ENCODE measurements at places on chromosomes 5 and 9.
A peak's percentile ranks its signal among the peaks of the same experiment; 100 is the strongest.

GRCh38 chr5:148297731-148298130 lies 14.5 kb upstream of the SPINK7 start:
- H3K27ac ChIP-seq, result no peak overlapping the region
- H3K27me3 ChIP-seq, result peaks cover 7% of the 10 kb centered on the region
- no peaks in the 10 kb centered on the region for H3K36me3 ChIP-seq

GRCh38 chr9:14511452-14511851 lies 181.8 kb downstream of the ZDHHC21 start:
- no peak overlapping the region for H3K4me3 ChIP-seq
- H3K4me1 ChIP-seq, result no peaks in the 10 kb centered on the region
- DNase-seq, result no peak
- H3K27me3 ChIP-seq, result peaks cover 3% of the 10 kb centered on the region
- no peaks in the 10 kb centered on the region for H3K36me3 ChIP-seq

DNA sequence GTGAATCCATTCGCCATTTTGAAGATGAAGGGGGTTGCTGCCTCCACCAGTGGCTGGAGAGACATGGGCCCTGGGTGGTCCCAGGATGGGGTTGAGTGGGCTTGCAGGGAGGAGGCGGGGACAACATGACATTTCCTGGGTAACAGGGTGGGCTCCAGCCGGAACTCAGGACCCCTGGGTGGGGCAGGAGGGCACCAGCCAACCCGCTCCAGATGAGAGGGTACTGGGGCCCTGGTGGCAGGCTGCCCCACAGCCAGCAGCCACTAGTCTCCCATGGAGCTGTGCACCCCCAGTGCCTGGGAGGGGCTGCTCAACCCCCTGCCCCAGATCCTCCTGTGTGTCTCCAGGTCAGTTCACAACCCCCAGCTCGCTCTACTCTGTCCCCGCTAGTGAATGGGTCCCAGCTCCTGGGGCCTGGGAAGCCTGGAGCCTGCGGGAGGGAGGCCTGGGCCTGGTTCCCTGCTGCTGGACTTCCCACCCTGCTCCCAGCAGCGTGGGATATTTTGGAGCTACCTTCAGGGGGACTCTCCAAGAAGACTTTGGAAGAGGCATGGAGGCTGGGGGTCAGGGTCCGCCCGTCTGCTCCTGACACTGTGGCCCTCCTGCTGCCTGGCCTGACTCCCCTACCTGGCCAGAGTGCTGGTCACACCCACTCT lies 55.9 kb downstream of the AHRR start:
- no peaks in the 10 kb centered on the region for H3K4me1 ChIP-seq
- H3K27me3 ChIP-seq, result peaks cover 23% of the 10 kb centered on the region
- peak; percentile 8 for DNase-seq
- no peaks in the 10 kb centered on the region for H3K36me3 ChIP-seq

DNA sequence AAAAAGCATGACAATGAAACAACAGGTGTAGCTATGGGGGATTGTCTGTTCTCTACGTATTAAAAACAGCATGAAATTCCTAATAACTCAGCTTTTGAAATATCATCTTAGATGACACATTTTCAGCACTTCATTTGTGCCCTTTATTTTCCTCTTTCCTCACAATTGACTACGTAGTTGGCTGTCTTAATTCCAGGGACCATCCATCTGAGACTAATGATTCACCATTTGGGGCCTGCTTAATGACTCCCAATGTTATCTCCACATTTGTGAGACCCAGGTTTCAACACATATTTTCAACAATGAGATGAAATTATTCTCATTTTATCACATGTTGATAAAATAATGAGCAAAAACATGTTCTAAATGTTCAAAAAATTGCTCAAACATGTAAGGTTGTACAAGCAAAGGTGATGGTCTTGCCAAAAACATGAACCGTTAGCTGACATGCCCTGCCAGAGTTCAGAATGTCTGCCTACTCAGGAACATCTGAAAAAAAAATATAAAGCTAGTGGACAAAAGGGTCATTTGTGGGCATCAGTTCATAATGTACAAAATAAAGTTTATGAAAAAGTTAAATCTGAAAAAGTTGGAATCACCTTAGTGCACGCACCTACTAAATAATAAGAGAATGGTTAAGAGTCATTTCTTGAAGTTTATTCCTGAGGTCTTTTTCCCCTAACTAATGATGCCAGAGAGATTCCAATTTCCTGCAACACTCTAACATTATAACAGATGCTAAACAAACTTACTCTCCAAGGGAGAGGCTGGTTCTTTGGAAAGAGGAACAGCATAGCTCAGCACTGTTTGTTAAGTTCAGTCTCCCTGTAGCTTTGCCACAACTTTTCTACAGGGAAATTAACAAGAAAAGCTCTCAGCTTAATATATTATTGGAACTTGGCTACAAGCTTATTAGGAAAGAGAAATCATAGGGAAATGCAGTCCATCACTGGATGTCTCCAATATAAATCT lies 275.5 kb downstream of the SPOCK1 start:
- no peak for DNase-seq
- H3K36me3 ChIP-seq, result peaks cover 1% of the 10 kb centered on the region
- peaks cover 20% of the 10 kb centered on the region for H3K27me3 ChIP-seq
- no peak overlapping the region for H3K4me3 ChIP-seq

DNA sequence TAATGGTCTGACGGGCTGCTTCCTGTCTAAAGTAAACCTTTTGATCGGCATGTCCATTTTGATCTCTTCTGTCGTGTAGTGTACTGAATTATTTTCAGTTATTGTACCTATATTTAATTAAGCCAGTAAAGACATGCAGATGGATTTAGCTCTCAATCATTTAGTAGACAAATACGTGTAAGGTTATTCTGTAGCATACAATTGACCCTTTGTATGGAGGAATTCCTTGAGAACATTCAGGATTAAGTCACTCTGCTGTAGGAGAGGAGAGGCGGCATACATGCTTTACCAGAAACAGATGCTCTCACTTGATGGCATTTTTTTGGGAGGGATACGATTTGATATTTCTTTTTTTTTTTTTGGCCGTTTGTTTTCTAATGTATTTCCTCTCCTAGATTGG lies 141.0 kb downstream of the PBX3 start:
- H3K27me3 ChIP-seq, result peaks cover 24% of the 10 kb centered on the region
- H3K4me3 ChIP-seq, result no peak overlapping the region
- no peak overlapping the region for H3K27ac ChIP-seq
- H3K36me3 ChIP-seq, result peaks cover 2% of the 10 kb centered on the region
- peaks cover 7% of the 10 kb centered on the region for H3K4me1 ChIP-seq

DNA sequence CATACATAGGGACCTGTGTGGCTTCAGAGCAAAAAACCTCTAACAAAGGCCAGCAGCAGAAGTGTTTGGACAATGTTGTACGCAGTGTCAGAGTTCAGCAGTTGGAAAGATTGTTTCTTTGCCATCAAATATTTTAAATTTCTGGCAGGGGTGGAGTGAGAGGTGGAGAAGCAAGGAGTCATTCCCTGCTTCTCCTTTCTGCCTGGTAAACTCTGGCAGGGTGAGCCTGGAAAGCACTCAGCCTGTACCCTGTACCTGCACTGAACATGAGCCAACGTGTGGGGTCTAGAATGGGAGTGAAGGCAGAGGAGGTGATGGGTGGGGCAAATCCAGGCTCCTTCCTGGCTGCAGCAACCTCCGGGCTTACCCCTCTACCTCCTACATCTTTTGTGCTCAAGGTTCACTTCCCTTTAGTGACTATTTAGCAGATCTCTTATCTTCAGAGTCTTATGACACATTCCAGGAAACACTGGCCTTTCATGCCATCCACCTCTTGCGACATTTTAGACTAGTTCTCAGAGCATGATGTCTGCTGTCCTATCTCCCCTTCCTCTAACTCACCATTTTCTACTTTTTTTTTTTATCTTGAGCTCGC lies 445.0 kb upstream of the PIK3R1 start:
- H3K27ac ChIP-seq, result no peak overlapping the region
- H3K4me1 ChIP-seq, result no peaks in the 10 kb centered on the region
- no peaks in the 10 kb centered on the region for H3K36me3 ChIP-seq
- DNase-seq, result no peak

DNA sequence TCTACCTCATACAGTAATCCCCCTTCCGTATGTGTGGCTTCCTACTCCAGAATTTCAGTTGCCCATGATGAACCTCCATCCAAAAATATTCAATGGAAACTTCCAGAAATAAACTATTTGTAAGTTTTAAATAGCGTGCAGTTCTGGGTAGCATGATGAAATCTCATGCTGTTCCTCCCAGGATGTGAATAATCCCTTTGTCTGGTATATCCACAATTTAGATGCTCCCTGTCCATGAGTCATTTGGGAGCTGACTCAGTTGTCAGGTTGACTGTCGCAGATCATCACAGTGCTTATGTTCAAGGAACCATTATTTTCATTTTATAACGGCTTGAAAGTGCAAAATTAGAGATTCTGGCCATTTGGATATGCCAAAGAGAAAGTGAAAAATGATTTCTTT lies 290.1 kb upstream of the CDH9 start:
- H3K27ac ChIP-seq, result no peak overlapping the region
- no peak overlapping the region for H3K4me3 ChIP-seq
- H3K4me1 ChIP-seq, result no peaks in the 10 kb centered on the region
- DNase-seq, result no peak
- H3K36me3 ChIP-seq, result peaks cover 2% of the 10 kb centered on the region

GRCh38 chr5:177565046-177565445 lies 10.7 kb upstream of the FAM193B start:
- DNase-seq, result no peak
- H3K27ac ChIP-seq, result no peak overlapping the region
- H3K4me3 ChIP-seq, result no peak overlapping the region
- H3K4me1 ChIP-seq, result no peaks in the 10 kb centered on the region
- H3K36me3 ChIP-seq, result no peaks in the 10 kb centered on the region

GRCh38 chr9:136022731-136023409 lies 61.7 kb upstream of the UBAC1 start:
- peaks cover 2% of the 10 kb centered on the region for H3K36me3 ChIP-seq
- H3K4me1 ChIP-seq, result peaks cover 15% of the 10 kb centered on the region
- H3K4me3 ChIP-seq, result no peak overlapping the region
- DNase-seq, result no peak
- no peaks in the 10 kb centered on the region for H3K27me3 ChIP-seq

GRCh38 chr9:91790917-91791316 lies 159.1 kb downstream of the ROR2 start:
- no peak overlapping the region for H3K4me3 ChIP-seq
- peaks cover 14% of the 10 kb centered on the region for H3K27me3 ChIP-seq
- H3K36me3 ChIP-seq, result peaks cover 4% of the 10 kb centered on the region
- no peak for DNase-seq
- no peaks in the 10 kb centered on the region for H3K4me1 ChIP-seq

DNA sequence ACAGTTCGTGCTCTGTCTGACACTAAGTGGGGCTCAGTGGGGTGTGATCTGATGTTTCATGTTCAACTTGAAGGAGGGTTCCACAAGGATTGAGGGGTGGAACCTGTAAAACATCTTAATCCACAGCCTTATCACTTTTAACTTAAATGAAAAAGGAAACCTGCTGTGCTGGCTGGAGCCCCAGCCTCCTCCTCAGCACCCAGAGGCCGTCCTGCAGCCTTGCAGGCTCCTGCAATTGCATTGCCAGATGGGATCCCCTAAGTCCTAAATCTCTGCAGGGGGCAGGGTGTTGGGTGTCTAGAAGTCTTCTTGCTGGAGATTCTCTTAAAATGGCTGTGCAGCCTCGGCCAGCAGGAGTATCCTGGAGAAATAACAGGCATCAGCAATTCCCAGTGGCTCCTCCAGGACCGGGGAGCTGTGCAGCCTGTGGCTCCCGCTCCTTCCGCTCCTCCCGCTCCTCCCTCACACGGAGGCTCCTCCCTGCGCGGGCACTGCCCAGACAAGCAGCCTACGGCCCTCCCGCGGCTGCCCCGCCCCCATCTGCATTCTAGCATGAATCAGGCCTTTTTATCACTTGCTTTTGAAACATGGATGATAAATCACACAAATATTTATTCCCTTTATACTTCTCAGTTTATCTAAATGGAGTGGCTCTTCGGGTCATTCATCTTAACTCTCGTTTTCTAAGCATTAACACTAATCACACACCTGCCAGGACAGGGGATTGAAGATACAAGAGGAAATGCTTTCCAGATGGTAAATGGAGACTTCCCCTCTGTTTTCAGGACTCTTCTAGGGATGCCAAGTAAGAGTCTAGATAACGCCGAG lies 131.0 kb downstream of the ADAMTS16 start:
- peaks cover 20% of the 10 kb centered on the region for H3K27me3 ChIP-seq
- H3K27ac ChIP-seq, result no peak overlapping the region
- no peaks in the 10 kb centered on the region for H3K4me1 ChIP-seq
- H3K4me3 ChIP-seq, result no peak overlapping the region
- no peak for DNase-seq
- no peaks in the 10 kb centered on the region for H3K36me3 ChIP-seq

DNA sequence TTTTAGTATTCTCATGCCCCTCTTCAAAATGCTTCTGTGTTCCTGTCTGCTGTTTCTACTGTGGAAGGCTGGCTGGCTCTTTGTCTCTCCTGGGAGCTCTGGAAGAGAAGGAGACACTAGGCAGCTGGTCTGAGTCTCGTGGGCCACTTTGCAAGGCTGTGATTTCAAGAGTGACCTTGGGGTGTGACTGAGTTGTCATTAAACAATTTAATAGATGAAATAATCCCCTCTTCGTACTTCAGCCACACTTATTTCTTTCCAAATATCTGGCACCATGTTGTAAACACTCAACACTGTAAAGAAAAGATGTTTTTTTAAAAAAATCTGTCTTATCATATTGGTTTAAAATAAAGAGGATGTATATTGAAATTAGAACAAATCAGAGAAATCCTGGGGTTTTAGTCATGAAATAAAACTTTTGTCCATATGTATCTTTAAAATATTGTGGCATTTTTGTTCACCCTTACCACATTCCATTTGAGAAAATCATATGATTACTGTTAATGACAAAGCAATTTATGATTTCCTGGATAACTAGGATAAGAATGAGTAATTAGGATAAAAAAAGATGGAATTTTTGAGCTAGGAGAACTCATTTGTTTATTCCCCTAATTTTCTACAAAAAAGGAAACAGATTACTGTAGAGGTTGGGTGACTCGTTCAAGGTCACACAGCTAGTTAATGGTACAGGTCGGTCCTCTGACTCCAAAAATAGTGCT lies 200.8 kb downstream of the MAT2B start:
- no peak for DNase-seq
- no peak overlapping the region for H3K4me3 ChIP-seq
- no peaks in the 10 kb centered on the region for H3K4me1 ChIP-seq

GRCh38 chr5:54981928-54982327 lies 3.5 kb downstream of the ESM1 start:
- DNase-seq, result no peak
- no peak overlapping the region for H3K4me3 ChIP-seq
- H3K27ac ChIP-seq, result no peak overlapping the region
- H3K4me1 ChIP-seq, result peaks cover 34% of the 10 kb centered on the region
- no peaks in the 10 kb centered on the region for H3K27me3 ChIP-seq
- peaks cover 3% of the 10 kb centered on the region for H3K36me3 ChIP-seq

- no peaks in the 10 kb centered on the region for H3K4me1 ChIP-seq
- H3K27ac ChIP-seq, result no peak overlapping the region
- no peak for DNase-seq
- no peaks in the 10 kb centered on the region for H3K36me3 ChIP-seq
Observed at GRCh38 chr5:107443897-107444296, 226.8 kb downstream of the EFNA5 start.

- H3K27ac ChIP-seq, result no peak overlapping the region
- DNase-seq, result no peak
- H3K27me3 ChIP-seq, result no peaks in the 10 kb centered on the region
- H3K36me3 ChIP-seq, result no peaks in the 10 kb centered on the region
Observed at GRCh38 chr5:140165923-140166270, 9.1 kb upstream of the CYSTM1 start.

All from central memory CD8-positive, alpha-beta T cell (primary cell).